HFFc6 (cell line): ENCODE measurements at places on chromosomes 6 and 20. TPM values are rescaled to one million over a fixed set of nuclear protein-coding genes. Genes with fewer than 3 reads are reported as not detected.

The GHRH gene
- total RNA-seq, result not detected in 3 replicates

The BPIFB2 gene
- not detected in 3 replicates for total RNA-seq

The KIF6 gene
- total RNA-seq, result not detected in 3 replicates

The NRSN1 gene
- total RNA-seq, result not detected in 3 replicates

The C6orf58 gene
- not detected in 3 replicates for total RNA-seq

The EDN1 gene
- total RNA-seq, result 3.8 to 6.0 TPM (median 5.5 TPM) in 3 replicates

The TFEB gene
- 8.9 to 13.4 TPM (median 12.3 TPM) in 3 replicates for total RNA-seq

The PIGU gene
- 25.6 to 28.9 TPM (median 27.3 TPM) in 3 replicates for total RNA-seq

The CTAGE9 gene
- total RNA-seq, result not detected in 3 replicates

The RSPH4A gene
- total RNA-seq, result 0.10 to 0.21 TPM (median 0.20 TPM) in 3 replicates

The FAM162B gene
- total RNA-seq, result 5.2 to 10.4 TPM (median 6.7 TPM) in 3 replicates

The CST8 gene
- total RNA-seq, result not detected in 3 replicates

The CHRNA4 gene
- total RNA-seq, result not detected in 3 replicates

The ADISSP gene
- 101 to 114 TPM (median 105 TPM) in 3 replicates for total RNA-seq

The HS3ST5 gene
- total RNA-seq, result not detected in 3 replicates

The LHFPL5 gene
- total RNA-seq, result not detected in 3 replicates

The WFDC10B gene
- not detected in 3 replicates for total RNA-seq

The PREX1 gene
- total RNA-seq, result 1.8 to 3.3 TPM (median 1.9 TPM) in 3 replicates

The SRSF12 gene
- not detected in 3 replicates for total RNA-seq

The HLA-DQB2 gene
- not detected in 3 replicates for total RNA-seq

The EFCAB8 gene
- total RNA-seq, result not detected in 3 replicates

The SFT2D1 gene
- total RNA-seq, result 48.7 to 57.7 TPM (median 48.9 TPM) in 3 replicates

The OR2B6 gene
- not detected in 2 replicates for total RNA-seq

The WTAP gene
- total RNA-seq, result 64.8 to 69.1 TPM (median 66.2 TPM) in 3 replicates

The RAB22A gene
- total RNA-seq, result 21.1 to 22.7 TPM (median 22.2 TPM) in 3 replicates

The SIRPD gene
- not detected in 3 replicates for total RNA-seq

The PGC gene
- not detected in 3 replicates for total RNA-seq

The SRSF6 gene
- total RNA-seq, result 138 to 157 TPM (median 151 TPM) in 3 replicates

The MUC21 gene
- not detected in 3 replicates for total RNA-seq

The LINC00237 gene
- not detected in 3 replicates for total RNA-seq

The ARHGAP18 gene
- total RNA-seq, result 68.0 to 77.9 TPM (median 77.4 TPM) in 3 replicates

The GABRR1 gene
- not detected in 3 replicates for total RNA-seq

The AIF1 gene
- not detected in 3 replicates for total RNA-seq

The HRH3 gene
- total RNA-seq, result not detected in 3 replicates

The CCN5 gene
- not detected in 3 replicates for total RNA-seq

The ZNF165 gene
- total RNA-seq, result 0.23 to 0.27 TPM in 2 of 3 replicates, not detected in the other

The NAPB gene
- 4.5 to 4.9 TPM (median 4.8 TPM) in 3 replicates for total RNA-seq

The SLC52A3 gene
- 0.05 TPM in 1 of 3 replicates, not detected in the others for total RNA-seq

The DYNLT1 gene
- total RNA-seq, result 163 to 192 TPM (median 185 TPM) in 3 replicates

The DEFB121 gene
- total RNA-seq, result not detected in 3 replicates

The GTSF1L gene
- total RNA-seq, result not detected in 3 replicates

The SERINC1 gene
- total RNA-seq, result 161 and 214 TPM in 2 replicates

The SYCP2 gene
- total RNA-seq, result 0.51 and 0.97 TPM in 2 replicates

The NINL gene
- 2.1 to 3.3 TPM (median 2.8 TPM) in 3 replicates for total RNA-seq

The PHACTR1 gene
- 3.7 to 4.1 TPM (median 4.0 TPM) in 3 replicates for total RNA-seq

The SMPDL3A gene
- total RNA-seq, result 4.8 and 7.1 TPM in 2 replicates

The BTNL2 gene
- total RNA-seq, result not detected in 3 replicates

The SCGN gene
- not detected in 3 replicates for total RNA-seq

The OR2J2 gene
- total RNA-seq, result not detected in 3 replicates
